ENCODE measurements at places on chromosomes 16 and 17.
A peak's percentile ranks its signal among the peaks of the same experiment; 100 is the strongest.

- peak; percentile 59 for DNase-seq
Measured at GRCh38 chr17:27494192-27495091, 38.2 kb downstream of the KSR1 start.

DNA sequence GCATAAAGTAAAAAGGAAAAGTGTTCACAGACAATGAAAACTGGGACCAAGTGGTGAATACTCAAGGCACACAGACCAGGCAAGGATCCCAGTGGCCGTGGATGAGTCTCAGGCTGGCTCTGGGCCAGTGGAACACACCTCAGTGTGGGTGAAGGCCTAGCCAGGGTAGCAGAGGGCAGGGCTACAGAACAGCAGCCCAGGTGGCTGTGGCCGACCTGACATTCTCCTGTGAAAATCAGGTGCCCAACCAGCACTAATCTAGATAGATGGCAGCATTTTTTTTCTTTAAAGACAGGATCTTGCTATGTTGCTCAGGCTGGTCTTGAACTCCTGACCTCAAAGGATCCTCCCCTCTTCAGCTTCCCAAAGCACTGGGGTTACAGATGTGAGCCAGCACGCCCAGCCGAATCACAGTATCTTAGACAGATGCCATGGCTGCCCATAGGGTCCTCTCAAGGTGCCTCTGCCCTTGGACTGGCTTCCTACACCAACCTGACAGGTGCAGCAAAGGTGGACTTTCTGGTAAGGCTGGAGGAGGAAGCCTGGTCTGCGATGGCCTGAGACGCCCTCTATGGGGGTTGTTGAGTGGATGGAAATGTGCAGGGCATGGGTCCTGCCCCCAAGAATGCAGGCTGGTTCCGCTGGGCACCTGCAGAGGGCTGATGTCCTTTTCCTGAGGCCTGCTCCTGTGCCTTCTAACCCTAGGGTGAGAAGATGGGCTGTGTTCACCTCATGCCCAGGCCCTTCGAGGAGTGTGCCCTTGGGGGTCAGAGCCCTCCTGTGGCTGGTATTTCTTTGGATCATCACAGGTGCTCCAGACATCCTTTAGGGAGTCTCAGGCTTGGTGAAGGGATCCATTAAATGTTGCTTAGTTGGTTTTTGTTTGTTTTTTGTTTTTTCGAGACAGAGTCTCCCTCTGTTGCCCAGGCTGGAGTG is 3.8 kb upstream of the P4HB start:
- DNase-seq, result no peak

- DNase-seq, result no peak
Measured at GRCh38 chr17:46726206-46726605, 92.3 kb downstream of the WNT3 start.

DNA sequence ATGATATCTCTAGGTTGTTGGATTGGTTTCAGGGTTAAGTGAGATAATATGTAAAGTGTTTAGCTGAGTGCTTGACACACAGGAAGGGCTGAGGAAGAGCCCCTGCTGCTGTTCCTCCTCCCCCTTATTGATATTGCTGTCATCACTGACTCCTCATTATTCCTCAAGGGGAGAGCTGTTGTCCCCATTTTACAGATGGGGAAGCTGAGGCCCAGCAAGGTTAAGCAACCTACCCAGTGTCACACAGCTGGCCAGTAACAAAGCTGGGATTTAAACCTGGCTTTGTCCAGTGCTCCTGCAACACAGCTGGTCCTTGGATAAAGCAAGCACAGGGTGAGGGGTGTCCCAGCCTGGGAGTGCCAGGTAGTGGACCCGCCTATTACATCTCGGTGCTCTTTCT is 9.8 kb downstream of the WSCD1 start:
- DNase-seq, result no peak

DNA sequence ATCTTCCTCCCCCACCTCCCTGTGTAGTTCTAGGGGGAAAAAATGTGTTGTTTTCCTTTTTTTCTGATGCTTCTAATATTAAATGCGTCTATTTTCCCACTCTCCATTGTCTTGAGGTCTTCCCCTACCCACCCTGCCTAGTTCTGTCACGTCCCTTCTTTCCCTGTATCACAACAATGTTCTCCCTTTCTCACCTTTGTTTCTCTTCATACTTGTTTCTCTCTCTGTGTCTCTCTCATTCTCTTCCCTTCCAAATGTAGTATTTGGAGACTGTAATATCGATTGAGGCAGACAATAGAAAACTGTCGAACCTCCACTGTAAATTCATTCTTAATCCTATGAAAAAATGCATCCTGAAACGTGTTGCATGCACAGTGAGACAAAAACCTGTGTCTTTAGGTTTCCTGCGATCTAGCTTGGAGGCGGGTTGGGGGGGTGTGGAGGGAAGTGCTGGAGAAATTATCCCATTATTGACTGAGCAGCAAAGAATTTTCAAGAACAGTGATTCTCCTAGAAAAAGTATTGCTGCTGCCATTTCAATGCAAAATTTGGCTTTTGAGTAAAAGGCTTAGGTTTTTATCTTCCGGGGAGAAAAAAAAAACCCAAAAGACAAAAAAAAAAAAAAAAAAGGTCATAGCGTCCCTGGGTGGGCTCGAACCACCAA is 1.3 kb upstream of the PSMB3 start:
- DNase-seq, result no peak

- DNase-seq, result no peak
Measured at GRCh38 chr17:47200325-47200664, 8.9 kb upstream of the MYL4 start.

- DNase-seq, result no peak
Measured at GRCh38 chr16:83946781-83947566, 6.1 kb upstream of the OSGIN1 start.

DNA sequence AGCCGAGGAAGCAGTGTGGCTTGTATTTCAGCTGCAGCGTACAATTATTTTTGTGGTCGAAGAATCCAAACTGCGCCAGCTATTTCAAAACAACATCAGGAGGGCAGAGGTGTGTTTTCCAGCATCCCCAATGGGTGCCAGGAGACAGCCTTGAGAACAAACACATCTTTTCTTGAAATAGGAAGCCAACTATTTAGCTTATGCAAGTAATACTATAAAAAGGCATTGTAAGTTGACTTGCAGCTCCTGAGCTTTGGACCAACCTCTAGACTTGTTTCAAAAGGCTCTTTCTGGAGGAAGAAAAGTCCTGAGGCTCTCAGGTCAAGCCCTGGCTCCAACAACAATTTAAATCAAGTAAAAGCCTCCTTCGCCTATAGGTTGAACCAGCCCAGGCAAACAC is 86.6 kb upstream of the HNF1B start:
- no peak for DNase-seq

DNA sequence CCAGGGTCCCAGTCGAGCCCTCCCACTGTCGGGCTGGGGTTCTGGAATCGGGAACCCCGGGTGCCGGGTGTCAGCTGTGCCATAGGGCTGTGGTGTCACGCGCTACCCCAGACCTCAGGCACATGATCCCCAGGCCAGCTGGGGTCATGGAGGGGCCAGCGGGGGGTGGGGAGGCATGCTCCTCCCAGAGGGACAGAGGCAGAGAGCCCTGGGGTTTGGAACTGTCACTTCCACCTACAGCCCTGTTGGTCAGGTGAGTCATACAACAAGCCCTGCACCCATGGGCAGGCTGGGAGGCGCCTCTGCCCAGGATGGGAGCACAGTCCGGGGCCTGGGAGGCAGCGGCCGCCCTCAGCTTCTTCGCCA is 63.0 kb downstream of the BAIAP2 start:
- no peak for DNase-seq
